Amniotic stem cell (primary cell): ENCODE measurements at places on chromosomes 4 and X.

- DNase-seq = no peak
Observed at GRCh38 chrX:30144971-30145731, 70.2 kb upstream of the MAGEB2 start.

DNA sequence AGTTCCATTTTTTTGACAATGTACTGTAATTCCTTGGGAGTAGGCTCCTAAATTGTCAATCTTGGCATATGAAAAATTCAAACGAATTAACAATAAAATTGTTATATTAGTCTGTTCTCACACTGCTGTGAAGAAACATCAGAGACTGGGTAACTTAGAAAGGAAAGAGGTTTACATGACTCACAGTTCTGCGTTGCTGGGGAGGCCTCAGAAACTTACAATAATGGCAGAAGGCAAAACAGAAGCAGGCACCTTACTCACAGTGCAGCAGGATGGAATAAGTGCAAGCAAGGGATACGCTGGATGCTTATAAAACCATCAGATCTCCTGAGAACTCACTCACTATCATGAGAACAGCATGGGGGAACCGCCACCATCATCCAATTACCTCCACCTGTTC lies 246.4 kb upstream of the TRAM1L1 start:
- DNase-seq = no peak

- no peak for DNase-seq
Observed at GRCh38 chrX:50801135-50801534, 12.9 kb downstream of the SHROOM4 start.

GRCh38 chr4:125315576-125316400 lies 1.0 kb downstream of the FAT4 start:
- DNase-seq = peak; percentile 53

DNA sequence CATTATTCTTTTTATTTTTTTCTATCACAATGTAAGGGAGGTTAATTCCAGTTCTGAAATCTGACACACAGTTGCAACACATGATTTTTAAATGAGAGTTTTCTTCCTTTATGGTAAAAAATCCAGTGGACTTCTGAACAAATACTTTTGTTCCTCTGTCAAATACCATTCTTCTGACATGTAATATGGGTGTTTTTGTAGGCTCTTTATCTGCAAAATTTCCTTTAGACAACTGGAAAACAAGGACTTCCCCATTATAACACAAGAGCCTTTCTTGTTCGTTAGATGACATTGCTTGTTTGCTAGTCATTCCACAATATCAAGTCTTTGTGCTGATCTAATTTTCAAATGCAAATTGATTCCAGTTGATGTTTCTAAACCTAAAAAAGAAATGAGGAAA lies 7.7 kb downstream of the FANCB start:
- DNase-seq = no peak

GRCh38 chrX:46710425-46710824 lies 48.5 kb downstream of the SLC9A7 start:
- DNase-seq = no peak

DNA sequence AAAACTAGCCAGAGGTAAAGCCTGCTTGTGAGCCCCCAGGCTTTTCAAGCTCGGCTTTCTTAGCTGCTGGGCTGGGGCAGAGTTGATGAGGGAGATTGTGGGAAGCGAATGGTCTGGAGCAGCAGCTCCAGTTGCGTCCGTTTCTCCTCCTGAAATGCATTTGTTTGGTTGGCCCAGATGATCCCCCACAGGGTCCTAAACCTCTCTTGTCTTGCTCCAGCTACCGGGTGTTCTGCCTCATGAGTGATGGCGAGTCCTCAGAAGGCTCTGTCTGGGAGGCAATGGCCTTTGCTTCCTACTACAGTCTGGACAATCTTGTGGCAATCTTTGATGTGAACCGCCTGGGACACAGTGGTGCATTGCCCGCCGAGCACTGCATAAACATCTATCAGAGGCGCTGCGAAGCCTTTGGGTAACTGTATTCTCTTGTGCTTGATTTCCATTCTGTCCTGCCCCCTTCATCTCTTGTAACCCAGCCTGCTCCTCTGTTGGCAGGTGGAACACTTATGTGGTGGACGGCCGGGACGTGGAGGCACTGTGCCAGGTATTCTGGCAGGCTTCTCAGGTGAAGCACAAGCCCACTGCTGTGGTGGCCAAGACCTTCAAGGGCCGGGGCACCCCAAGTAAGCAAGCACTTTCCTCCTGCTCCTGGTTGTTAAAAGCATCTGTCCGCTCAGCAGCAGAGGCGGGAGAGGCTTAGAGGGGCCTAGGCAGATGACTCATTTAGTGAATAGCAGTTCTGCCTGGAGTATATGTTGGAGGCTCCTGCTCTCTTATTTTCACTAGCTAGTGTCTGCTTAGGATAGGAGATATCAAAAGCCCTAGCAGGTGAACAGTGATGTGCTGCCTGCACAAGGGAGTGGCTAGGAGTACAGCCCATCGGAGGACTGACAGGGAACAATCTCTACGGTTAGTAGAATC lies 15.3 kb downstream of the TKTL1 start:
- DNase-seq = no peak

GRCh38 chrX:48911412-48912182 lies at the start of gene SLC35A2:
Gene SLC35A2, minus strand, starts transcription at chrX:48911646. Its CDS starts 10 bp downstream, at chrX:48911636.
- peak; percentile 38 for DNase-seq

GRCh38 chrX:147901461-147902126 lies 10.1 kb upstream of the FMR1 start:
- DNase-seq = no peak

DNA sequence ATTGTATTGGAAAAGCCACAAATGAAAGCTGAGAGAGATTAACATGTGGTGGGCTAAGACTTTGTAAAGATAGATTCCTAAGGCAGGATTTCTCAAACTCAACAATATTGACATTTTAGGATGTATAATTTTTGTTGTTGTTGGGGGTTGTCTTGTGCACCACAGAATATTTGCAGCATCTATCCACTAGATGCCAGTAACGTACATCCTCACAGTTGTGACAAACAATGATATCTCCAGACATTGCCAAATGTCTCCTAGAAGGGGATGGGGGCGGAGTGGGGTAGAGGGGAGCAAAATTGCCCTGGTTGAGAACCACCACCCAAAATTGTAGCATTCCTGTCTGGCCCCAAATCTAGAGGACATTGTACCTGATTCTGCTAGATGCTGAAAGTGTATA lies 14.7 kb upstream of the CBR4 start:
- peak; percentile 12 for DNase-seq

DNA sequence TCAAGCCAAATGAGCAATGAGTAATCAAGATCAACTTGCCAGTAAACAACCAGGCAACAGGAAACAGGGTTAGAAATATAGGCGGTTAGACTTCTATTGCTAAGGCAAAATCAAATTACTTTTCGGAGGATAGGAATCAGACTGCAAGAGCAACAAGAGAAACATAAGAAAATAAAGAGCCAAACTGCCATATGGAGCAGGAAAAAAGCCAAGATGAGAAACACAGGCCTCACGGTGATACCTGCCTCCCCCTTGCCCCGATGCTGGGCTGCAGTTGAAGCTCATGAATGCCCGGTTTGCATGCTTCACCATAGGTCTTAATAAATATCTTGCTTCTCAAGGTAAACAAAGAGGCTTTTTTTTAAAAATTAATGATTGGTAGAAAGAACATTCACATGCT lies 158.4 kb upstream of the MAGEC2 start:
- no peak for DNase-seq

DNA sequence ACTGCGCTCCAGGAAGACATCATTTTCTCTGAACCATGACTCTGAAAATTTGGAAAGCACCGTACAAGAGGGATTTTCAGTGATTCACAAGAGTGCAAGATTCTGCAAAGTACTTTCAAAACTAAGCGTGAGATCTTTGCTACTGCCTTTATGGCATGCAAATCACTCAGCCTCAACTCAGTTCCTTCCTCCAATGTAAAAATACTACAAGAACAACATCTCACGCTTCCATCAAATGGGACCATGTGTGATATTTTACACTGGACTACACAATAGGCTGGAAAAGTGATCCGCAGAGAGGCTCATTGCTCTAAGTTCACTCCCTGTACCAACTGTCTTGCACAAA lies 674 bp upstream of the IL15 start:
- no peak for DNase-seq

DNA sequence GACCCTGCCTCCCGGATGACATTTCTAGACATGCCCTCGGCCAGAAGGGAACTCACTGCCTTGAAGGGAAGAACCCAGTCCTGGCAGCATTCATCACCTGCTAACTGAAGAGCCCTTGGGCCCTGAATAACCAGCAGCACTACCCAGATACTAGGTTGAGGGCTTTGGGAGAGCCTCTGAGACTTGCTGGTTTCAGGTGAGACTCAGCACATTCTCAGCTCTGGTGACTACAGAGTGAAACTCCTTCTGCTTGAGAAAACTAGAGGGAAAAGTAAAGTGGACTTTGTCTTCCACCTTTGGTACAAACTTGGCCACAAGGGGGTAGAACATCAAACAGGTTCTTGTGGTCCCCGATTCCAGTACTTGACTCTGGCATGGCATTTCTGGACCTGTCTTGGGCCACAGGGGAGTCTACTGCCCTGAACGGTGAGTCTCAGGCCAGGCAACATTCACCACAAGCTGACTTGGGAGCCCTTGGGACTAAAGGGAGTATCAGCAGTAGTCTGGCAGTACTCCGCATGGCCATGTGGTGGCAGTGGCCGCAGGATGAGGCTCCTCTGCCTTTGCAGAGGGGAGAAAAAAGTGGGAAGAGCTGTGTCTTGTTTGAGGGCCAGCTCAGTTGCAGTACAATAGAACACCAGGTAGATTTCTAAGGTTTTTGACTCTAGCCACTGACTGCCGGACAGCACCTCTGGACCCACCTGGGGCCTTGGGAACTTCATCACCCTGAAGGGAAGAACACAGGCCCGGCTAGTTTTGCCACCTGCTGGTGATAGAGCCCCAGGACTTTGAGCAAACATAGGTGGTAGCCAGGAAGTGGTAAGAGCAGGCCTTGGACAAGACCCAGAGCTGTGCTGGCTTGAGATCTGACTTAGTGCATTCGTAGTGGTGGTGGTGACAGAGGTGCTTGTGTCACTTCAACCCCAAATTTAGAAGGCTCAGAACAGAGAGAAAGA lies 414.8 kb downstream of the OPHN1 start:
- no peak for DNase-seq
